Activated CD4-positive, alpha-beta T cell treated with anti-CD3 and anti-CD28 coated beads, Interleukin-2, amount 10 ng/mL, durations not matched to agents 24 days and 14 days (primary cell): ENCODE measurements at places on chromosomes 3 and 15. TPM values are rescaled to one million over a fixed set of nuclear protein-coding genes. Genes with fewer than 3 reads are reported as not detected.

GRCh38 chr3:71599416-71599815 is 15.9 kb upstream of the FOXP1 start:
- H3K4me1 ChIP-seq = peaks cover 2% of the 10 kb centered on the region
- peaks cover 1% of the 10 kb centered on the region for H3K27me3 ChIP-seq
- DNase-seq = no peak
- H3K36me3 ChIP-seq = no peaks in the 10 kb centered on the region
- H3K4me3 ChIP-seq = no peak overlapping the region

DNA sequence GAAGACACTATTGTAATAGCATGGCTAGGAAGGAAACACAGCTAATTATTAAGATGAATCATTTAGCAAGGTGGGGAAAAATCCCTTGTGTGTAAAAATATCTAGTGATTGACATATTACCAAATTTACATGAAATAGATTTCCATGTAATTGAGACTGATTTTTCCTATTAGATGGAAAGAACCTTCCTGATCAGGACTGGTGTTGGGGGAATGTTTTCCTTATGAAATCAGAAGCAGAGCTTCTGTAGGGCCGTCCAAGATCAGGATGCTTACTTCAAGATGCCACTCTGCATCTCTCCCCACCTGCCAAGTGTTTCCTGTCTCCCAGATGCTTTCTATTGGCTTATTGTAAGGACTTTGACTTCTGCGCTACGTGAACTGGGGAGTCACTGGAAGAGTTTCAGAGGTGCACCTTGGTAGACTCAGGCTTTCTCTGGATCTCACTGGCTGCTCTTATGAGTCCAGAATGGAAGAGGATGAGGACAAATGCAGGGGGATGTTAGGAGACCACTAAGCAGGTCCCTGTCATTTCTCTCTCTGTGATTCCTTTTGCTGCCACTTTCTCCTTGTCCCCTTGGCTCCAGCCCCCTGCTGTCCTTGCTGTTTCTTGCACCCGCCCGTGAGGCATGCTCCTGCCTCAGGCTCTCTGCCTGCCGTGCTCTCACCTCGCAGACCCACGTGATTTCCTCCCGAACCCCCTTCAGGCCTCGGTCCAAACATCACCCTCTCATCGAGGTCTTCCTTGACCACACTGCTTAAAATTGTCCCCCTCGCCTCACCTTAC is 30.1 kb downstream of the BTD start:
- no peak overlapping the region for H3K4me3 ChIP-seq
- DNase-seq = no peak
- peaks cover 33% of the 10 kb centered on the region for H3K4me1 ChIP-seq
- no peak overlapping the region for H3K27ac ChIP-seq
- H3K27me3 ChIP-seq = no peaks in the 10 kb centered on the region

DNA sequence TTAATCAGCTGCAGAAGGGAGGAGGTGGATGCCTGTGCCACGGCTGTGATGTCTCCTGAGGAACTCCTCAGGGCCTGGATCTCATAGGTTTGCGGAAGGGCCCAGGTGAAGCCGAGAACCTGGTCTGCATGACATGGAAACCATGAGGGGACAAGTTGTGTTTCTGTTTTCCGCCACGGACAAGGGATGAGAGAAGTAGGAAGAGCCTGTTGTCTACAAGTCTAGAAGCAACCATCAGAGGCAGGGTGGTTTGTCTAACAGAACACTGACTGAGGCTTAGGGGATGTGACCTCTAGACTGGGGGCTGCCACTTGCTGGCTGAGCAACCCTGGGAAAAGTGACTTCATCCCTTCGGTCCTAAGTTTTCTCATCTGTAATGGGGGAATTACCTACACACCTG is 52.4 kb downstream of the IL20RB start:
- no peaks in the 10 kb centered on the region for H3K27me3 ChIP-seq
- H3K4me1 ChIP-seq = peaks cover 12% of the 10 kb centered on the region
- DNase-seq = no peak
- no peak overlapping the region for H3K4me3 ChIP-seq

DNA sequence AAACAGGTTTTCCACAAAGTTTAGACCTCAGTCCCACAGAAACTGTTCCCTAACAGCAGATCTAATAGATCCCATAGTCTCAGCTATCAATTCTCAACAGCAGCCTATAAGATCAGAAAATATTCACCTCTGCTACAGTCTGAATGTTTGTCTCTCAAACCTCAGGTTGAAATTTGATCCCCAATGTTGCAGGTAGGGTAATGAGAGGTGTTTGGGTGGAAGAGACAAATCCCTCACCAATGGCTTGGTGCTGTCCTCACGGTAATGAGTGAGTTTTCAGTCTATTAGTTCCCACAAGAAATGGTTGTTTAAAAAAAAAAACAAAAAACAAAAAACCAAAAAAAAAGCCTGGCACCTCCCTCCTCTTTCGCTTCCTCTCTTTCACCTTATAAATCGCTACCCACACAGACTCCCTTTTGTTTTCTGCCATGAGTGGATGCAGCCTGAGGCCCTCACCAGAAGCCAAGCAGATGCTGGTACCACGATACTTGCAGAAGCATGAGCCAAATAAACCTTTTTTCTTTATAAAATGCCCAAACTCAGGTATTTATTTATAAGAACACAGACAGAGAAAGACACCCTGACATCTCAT is 14.2 kb downstream of the ZNF280D start:
- H3K36me3 ChIP-seq = peaks cover 21% of the 10 kb centered on the region
- H3K27ac ChIP-seq = no peak overlapping the region
- peaks cover 21% of the 10 kb centered on the region for H3K4me1 ChIP-seq
- H3K27me3 ChIP-seq = no peaks in the 10 kb centered on the region
- H3K4me3 ChIP-seq = no peak overlapping the region

- peak overlapping the region; percentile 92 for H3K27ac ChIP-seq
- no peaks in the 10 kb centered on the region for H3K27me3 ChIP-seq
- H3K36me3 ChIP-seq = peaks cover 66% of the 10 kb centered on the region
- peak overlapping the region; percentile 96 for H3K4me3 ChIP-seq
- peaks cover 42% of the 10 kb centered on the region for H3K4me1 ChIP-seq
These were observed 4.7 kb downstream of the BHLHE40 start for GRCh38 chr3:4983739-4984510.

DNA sequence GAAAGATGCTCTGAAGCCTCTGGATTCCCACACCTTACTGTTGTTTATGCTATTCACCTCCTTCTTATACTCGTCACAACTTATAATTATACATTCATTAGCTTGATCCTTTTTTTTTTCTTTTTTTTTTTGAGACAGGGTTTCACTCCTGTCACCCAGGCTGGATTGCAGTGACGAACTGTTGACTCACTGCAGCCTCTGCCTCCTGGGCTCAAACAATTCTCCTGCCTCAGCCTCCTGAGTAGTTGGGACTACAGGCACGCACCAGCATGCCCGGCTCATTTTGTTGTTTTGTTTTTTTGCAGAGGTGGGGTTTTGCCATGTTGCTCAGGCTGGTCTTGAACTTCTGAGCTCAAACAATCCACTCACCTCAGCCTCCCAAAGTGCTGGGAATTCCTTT is 143.6 kb downstream of the PLCL2 start:
- DNase-seq = no peak
- no peak overlapping the region for H3K27ac ChIP-seq
- H3K4me3 ChIP-seq = no peak overlapping the region
- no peaks in the 10 kb centered on the region for H3K27me3 ChIP-seq

DNA sequence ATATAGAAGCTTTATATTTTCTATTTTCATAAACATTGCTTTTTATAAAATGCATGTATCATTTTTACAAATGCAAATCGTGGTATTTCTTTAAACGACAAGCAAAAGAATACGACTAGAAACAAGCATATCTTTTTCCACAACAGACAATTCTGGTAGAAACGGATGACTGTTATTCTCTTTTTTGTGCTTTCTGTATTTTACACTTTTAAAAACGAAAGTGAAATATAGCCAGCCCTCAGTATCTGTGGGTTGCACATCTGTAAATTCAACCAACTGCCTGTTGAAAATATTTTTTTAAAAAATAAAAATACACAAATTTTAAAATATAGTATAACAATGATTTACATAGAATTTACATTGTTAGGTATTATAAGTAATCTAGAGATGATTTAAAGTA is 61.3 kb downstream of the PRTG start:
- H3K27me3 ChIP-seq = peaks cover 11% of the 10 kb centered on the region
- peak; percentile 56 for DNase-seq
- no peaks in the 10 kb centered on the region for H3K36me3 ChIP-seq
- H3K27ac ChIP-seq = no peak overlapping the region
- H3K4me1 ChIP-seq = peaks cover 7% of the 10 kb centered on the region

GRCh38 chr15:69126054-69126469 is 34.4 kb upstream of the GLCE start:
- H3K4me1 ChIP-seq = peaks cover 7% of the 10 kb centered on the region
- H3K27ac ChIP-seq = no peak overlapping the region
- no peaks in the 10 kb centered on the region for H3K36me3 ChIP-seq
- H3K27me3 ChIP-seq = peaks cover 2% of the 10 kb centered on the region
- H3K4me3 ChIP-seq = no peak overlapping the region

DNA sequence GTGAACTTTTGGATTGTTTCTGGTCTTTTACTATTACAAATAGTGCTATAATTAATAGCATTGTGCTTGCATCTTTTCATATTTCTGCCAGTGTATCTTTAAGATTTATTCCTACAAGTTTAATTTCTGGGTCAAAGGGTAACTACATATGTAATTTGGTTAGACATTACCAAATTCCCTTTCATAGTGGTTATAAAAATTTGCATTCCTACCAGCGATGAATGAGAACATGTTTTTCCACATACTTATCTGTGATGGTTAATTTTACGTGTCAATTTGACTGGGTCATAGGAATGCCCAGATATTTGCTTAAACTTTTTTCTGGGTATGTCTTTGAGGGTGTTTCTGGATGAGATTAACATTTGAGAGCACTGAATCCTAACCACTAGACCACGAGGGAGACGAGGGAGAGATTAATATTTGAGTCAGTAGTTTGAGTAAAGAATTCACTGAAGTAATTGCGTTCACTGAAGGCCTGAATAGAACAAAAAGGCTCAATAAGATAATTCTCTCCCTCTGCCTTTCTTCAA is 132.3 kb upstream of the NEO1 start:
- no peak overlapping the region for H3K4me3 ChIP-seq
- H3K36me3 ChIP-seq = no peaks in the 10 kb centered on the region
- peaks cover 20% of the 10 kb centered on the region for H3K27me3 ChIP-seq
- no peak overlapping the region for H3K27ac ChIP-seq
- DNase-seq = no peak
- no peaks in the 10 kb centered on the region for H3K4me1 ChIP-seq

GRCh38 chr15:76991048-76991447 is 3.9 kb upstream of the PSTPIP1 start:
- peaks cover 62% of the 10 kb centered on the region for H3K4me1 ChIP-seq
- no peaks in the 10 kb centered on the region for H3K27me3 ChIP-seq
- no peak overlapping the region for H3K4me3 ChIP-seq

DNA sequence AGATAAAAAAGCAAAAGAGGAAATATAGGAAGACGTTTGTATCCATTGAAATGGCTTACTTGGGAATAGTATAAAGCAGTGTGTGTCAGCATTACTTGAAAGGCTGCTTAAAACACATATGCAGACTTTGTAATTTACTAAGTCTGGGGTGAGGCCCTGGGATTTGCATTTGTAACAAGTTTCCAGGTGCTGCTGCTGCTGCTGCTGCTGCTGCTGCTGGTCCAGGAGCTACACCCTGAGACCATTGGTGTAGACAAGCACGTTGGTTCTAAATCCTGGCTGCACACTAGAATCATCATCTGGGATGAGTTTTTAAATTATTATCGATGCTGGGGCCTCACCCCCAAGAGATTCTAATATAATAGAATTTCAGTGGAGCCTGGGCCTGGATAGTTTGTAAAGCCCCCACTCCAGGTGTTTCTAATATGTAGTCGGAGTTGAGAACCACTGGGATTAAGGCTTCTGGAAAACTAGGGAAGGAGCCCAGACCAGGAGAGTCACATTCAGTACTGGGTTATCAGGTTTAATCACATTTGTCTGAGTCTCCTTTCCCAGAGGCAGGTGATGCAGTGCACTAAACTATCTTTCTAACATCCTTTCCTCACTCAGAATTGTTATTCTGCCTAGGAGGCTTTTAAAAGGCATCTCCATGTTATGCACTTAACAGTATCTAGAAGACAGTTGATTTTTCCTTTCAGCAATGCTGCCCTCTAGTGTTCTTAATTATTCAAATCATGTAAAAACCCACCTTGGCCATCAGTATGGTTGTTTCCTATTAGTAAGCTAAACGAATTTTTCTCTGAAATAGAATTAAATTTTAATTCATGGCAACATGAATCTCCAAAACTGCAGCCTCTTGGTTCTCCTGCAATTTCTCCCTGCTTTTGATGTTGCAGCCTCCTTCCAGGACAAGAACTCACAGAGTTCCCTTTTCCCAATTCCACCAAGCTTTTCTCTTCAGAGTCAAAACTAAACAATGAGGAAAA is 45.4 kb downstream of the SSR3 start:
- peaks cover 15% of the 10 kb centered on the region for H3K4me1 ChIP-seq
- H3K27me3 ChIP-seq = peaks cover 37% of the 10 kb centered on the region
- no peaks in the 10 kb centered on the region for H3K36me3 ChIP-seq
- H3K27ac ChIP-seq = no peak overlapping the region

DNA sequence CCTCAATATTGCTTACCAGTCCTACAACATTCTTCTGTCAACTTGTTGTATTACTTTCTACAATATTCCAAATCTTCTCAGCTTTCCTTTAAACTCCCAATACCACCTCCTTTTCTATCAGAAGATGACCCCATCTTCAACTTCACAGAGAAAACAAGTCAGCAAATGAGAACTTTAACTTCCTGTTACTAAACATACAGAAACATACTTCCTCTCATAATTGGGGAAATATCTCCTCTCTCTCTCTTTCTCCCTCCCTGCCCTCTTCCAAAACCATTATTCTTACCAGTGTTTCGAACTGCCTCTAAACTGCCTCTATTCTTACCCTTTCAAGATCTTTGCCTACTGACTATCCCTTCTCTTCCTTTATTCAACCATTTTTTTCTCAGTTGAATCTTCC is 1.8 kb upstream of the SNAP23 start:
- H3K36me3 ChIP-seq = peaks cover 1% of the 10 kb centered on the region
- H3K4me1 ChIP-seq = peaks cover 55% of the 10 kb centered on the region
- no peaks in the 10 kb centered on the region for H3K27me3 ChIP-seq
- H3K27ac ChIP-seq = no peak overlapping the region

GRCh38 chr3:110894574-110894973 is 177.0 kb upstream of the NECTIN3 start:
- H3K4me1 ChIP-seq = no peaks in the 10 kb centered on the region
- H3K4me3 ChIP-seq = no peak overlapping the region

DNA sequence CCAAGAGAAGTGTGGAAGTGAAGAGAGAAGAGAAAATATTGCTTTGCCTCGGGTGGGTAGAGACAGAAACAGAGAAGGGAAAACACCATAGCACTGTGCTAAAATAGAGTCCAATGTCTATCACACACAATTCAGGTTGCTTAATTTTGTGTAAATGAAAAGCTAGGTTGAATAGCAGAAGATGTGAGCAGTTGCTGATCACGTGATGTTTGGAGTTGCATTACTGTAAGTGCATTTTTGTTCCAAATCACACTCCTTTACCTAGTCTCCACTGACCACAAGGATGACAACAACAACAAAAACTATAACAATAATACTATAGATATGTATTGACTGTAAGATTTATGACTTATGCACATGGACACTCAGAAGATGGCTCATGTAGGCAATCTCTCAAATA is 683.2 kb downstream of the AGBL1 start:
- peaks cover 3% of the 10 kb centered on the region for H3K27me3 ChIP-seq
- no peak for DNase-seq
- no peak overlapping the region for H3K27ac ChIP-seq
- H3K4me3 ChIP-seq = no peak overlapping the region

Gene LPP
- total RNA-seq = 39.5 and 41.4 TPM in 2 replicates

Gene BFSP2
- total RNA-seq = not detected in 2 replicates

Gene KLHL18
- total RNA-seq = 47.0 and 49.3 TPM in 2 replicates

Gene GOLGA6D
- total RNA-seq = not detected in 2 replicates

Gene EPHB3
- 0.05 TPM in 1 of 2 replicates, not detected in the other for total RNA-seq
